ENCODE measurements at places on chromosomes 13 and 19. TPM values are rescaled to one million over a fixed set of nuclear protein-coding genes. Genes with fewer than 3 reads are reported as not detected.

DNA sequence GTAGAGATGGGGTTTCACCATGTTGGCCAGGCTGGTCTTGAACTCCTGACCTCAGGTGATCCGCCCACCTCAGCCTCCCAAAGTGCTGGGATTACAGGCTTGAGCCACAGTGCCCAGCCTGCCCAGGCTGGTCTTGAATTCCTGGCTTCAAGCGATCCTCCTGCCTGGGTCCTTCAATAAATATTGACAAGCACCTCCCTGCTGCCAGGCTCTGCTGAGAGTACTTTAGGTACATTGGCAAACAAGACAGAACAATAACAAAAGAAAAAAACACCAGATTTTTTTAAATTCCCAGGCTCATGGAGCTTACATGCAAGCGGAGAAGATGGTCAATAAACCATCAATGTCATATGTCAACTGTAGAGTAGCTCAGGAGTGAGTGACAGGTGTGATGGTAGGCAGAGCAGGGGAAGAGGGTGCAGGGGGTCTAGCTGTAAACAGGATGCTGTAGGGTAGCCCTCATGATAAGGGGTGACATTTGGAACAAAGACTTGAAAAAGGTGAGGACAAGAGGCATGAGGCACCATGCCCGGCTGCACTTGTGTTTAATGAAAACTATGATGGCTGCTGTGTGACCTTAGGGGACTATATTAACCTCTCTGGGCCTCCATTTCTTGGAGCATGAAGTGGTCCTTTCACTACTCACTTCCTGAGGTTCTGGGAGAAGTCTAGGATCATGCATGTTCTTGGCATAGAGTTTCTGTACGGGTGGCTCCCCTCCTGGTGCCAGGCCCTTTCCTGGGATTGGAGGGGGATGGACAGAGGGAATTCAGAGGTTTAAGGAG is 19.6 kb downstream of the SULT2B1 start:
- DNase-seq = no peak

- no peak for DNase-seq
Observed at GRCh38 chr13:28286263-28286662, 147.9 kb downstream of the PAN3 start.

- no peak for DNase-seq
Observed at GRCh38 chr19:7349231-7349591, 474 bp downstream of the ARHGEF18 start.

GRCh38 chr13:45748941-45749759 is 47.0 kb downstream of the CBY2 start:
- DNase-seq = no peak

GRCh38 chr19:43406297-43406696 is 8.4 kb upstream of the TEX101 start:
- no peak for DNase-seq

GRCh38 chr19:7492558-7492957 is 3.7 kb upstream of the PEX11G start:
- no peak for DNase-seq

DNA sequence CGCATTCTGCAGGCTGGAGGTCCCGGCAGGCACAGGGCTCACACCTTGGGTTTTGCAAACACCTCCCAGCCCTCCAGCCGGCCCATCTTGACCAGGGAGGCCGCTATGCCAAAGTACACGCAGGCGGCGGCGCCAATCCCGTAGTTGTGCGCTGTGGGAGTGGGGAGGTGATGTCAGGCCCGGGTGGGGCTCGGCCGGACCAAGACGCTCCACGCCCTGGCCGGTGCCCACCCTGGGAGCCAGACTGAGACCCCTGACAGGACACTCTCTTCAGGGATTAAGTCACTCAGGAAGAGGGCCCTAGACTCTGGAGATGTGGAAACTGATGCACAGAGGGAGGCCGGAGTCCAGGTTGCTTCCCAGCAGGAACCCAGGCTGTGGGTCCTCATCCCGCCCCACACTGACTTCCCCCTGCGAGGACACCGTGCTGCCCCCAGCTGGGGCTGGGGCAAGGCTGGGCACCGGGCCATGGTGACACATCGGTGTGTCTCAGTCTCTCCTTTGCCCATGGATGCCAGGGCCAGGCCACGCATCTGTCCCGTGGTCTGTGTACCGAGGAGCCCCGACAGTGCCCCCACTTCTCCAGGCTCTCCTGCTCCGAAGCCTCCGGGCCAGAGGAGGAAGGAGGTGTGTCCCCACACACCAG is 8.8 kb downstream of the NDUFA11 start:
- DNase-seq = no peak

DNA sequence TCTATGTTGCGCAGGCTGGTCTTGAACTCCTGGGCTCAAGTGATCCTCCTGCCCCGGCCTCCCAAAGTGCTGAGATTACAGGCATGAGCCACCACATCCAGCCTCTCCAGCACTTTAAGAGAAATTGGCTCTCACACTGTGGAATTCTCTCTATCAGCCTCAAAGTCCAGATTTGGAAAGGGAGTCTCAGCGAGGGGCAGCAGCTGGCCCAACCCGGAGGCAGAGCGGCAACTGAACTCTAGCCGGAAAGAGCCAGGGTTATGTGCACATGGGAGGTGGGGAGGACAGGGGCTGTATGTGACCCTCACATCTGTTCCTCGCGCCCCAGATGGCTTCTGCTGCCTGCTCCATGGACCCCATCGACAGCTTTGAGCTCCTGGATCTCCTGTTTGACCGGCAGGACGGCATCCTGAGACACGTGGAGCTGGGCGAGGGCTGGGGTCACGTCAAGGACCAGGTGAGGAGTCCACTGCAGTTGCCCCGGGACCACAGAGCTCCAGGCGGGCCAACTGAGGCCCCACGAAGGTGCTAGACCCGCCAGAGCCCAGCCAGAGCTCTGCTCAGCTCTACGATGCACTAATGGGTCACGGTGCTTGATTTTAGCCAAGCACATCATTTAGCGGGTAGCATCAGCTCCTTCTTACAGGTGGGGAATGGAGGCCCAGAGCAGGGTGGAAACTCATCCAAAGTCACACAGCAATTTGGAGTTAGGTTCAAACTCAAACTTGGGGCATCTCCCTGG is 1.3 kb downstream of the CREB3L3 start:
- no peak for DNase-seq

- DNase-seq = no peak
Observed at GRCh38 chr13:49777746-49778614, 14.5 kb downstream of the KPNA3 start.

GRCh38 chr13:113978741-113979481 is 5.0 kb upstream of the C13orf46 start:
- DNase-seq = no peak

DNA sequence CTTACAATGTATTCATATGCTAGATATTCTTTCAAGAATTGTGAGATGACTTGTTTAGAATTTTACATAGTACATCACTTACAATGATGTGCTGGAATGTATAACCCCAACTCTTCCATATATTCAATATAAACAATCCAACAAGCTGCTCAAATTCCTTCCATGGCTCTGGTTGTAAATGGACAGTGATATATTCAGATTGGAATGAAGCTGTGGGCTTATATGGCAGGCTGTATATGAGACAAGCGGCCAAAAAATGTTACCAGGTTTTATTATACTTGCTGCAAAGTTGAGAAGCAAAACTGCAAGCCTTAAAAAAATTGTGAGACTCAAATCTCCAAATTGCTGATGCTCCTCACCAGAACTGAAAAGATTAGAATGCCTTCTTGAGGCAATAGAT is 83.6 kb upstream of the KLF12 start:
- no peak for DNase-seq

DNA sequence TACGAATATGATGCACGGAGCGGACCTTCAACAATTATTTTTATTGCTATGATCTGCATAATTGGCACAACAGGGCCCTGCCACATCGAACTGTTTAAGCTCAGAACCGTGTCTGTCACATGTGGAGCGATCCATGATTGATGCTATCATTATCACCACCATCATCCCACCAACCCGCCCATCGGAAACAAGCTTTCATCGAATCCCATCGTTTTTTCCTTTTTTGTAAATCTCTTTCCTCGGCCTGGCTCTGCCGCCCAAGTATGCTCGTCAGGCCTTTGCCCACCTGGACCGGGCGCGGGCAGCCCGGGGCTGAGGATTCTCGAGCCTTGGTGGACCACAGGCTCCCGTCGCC is 533 bp upstream of the DCAF15 start:
- no peak for DNase-seq

DNA sequence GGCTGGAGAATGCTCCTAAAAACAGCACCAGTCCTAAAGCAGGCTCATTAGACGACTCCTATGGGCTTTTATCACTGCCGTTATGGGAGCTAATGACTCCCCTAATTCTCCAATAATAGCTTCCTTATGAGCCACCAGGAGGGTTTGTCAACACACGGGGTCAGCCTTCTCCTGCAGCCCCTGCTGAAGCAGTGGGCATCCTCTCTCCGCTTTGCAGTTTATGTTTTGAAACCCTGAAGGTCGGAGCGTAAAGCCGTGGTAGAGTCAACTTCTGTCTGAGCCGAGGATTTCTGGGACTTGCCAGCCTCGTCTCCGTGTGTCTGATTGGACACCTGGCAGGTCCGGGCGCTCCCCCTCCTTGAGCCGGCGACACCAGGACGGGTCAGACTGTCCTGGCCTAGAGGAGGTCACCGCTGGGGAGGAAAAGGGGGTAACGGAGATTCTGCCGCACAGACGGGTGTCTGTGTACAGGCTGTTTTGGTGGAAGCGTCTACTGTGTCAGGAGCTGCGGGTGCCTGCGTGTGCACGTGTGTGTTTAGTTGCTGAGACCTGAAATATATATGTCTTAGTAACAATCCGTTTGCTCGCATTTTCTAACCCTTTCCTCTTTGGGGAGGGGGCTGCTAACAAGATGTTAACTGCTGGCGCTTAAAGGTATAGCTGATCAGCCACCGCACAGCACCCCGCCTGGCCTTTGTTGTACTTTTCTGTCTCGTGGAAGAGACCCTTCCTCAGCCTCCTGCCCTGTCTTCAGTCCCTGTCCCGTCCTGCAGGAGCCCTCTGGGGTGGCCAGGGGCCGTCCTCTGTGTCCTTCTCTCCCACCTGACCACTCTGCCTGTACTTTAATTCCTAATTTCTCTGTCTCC is 1.9 kb downstream of the KDM4B start:
- no peak for DNase-seq

GRCh38 chr19:57280962-57281400 is 696 bp downstream of the ZNF460 start:
- DNase-seq = no peak

CEACAM4 gene
- 1.6 TPM for polyA plus RNA-seq

MAP3K10 gene
- 11.9 TPM for polyA plus RNA-seq

DCT gene
- 0.15 TPM for polyA plus RNA-seq

FCGBP gene
- 9.4 TPM for polyA plus RNA-seq
